ENCODE measurements at places on chromosomes 5 and 9. TPM values are rescaled to one million over a fixed set of nuclear protein-coding genes. Genes with fewer than 3 reads are reported as not detected.
A peak's percentile ranks its signal among the peaks of the same experiment; 100 is the strongest.

OGN gene
- 0.97 TPM for total RNA-seq

OSMR gene
- total RNA-seq: 20.4 TPM

PCDHGA6 gene
- total RNA-seq: 7.3 TPM

NCS1 gene
- 19.4 TPM for total RNA-seq

STX17 gene
- total RNA-seq: 66.9 TPM

GFPT2 gene
- total RNA-seq: 2.9 TPM

HNRNPK gene
- total RNA-seq: 538 TPM

PFN3 gene
- not detected for total RNA-seq

NME5 gene
- 1.1 TPM for total RNA-seq

- no peak for DNase-seq
These were observed 364.1 kb upstream of the RORB start for GRCh38 chr9:74132986-74133385.

GRCh38 chr5:139246394-139246793 lies 47.1 kb upstream of the MATR3 start:
- DNase-seq: no peak

GRCh38 chr9:19481971-19482404 lies 73.2 kb downstream of the ACER2 start:
- no peak for DNase-seq

DNA sequence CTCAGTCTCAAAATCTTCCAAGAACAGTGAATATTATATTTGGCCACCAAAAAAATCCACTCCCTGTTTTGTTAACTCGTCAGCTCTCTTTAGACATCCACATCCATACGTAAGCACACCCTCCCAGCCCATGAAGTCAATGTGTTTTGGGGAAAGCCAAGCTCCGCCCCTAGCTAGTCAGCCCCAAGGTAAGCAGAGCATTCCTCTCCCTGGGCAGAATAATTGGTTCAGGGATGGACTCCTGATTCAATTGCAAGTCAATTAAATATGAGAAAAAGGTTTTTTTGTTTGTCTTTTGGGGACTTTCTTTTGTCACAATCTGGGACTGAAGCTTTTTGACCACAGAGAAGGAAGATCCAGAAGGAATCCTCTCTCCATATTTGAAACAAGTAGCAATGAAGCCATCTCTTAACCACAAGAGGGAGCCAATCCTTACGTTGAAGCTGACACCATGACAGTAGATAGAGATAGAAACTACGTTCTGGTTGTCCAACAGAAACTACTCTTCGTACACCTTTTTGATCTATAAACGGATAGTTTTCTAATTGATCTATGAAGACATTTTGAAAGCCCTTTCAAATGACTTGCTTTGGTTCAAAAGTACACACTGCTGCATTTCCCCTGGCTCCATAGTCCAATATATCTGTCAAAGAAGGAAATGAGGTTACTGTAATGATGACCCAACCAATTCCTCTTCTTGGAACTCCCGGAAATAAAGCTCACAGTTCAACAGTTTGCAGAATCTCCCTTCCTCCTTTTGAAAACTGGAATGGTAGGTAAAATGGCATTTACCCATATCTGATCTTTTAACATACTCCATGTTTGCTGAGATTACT lies 166.4 kb downstream of the TLE1 start:
- DNase-seq: no peak

DNA sequence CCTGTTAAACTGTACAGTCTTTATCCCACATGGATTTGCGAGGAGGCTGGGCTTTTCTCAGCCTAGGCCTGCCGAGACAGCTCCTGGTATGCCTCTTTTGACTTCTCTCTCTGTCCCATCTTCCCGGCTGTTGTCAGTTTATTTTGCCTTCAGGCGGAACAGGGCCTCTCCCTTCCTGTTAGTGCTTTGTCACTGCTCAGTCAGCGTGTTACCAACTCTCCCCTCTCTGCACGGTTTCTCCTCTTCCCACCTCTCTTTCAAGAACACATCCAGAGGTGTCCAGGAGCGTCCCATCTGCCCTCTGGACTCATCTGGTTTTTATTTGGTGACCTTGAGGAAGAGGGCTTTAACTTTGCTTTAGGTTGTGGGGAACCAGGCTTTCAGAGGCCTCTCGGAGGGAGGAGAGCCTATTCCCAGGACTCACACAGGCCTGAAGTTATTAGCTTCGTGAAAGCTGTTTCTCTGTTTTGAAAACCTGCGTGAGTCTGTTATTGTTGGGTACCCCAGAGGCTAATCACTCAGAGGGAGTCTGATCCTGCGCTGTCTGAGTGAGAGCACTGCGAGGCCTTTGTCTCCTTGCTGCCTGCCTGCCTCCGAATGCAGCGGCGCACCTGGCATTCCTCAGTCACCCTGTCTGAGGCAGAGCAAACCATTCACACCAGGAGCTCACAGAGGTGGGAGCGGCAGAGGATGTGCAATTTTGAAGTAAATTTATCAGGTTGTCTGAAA lies 234.4 kb upstream of the MPDZ start:
- no peak for DNase-seq

DNA sequence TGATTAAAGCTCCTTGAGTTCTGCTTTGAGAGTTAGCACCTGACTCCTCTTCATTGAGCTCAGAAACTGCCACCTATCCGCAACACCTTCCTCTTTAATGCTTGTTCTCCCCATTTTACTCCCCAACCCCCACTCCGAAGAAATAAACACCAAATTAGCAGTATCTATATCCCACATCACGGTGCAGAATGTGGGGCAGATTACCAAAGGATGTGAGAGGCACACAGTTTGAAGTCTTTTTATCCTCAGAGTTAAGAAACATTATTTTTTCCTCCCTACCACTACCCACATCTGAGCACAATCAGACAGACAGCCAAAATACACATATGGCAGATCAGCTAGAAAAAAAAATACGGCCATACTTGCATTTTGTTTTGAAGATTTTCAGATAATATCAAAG lies 26.1 kb upstream of the IL7R start:
- no peak for DNase-seq

GRCh38 chr9:36358486-36358885 lies 41.6 kb downstream of the RNF38 start:
- DNase-seq: no peak

GRCh38 chr5:50663636-50664035 lies 2.8 kb upstream of the PARP8 start:
- no peak for DNase-seq

DNA sequence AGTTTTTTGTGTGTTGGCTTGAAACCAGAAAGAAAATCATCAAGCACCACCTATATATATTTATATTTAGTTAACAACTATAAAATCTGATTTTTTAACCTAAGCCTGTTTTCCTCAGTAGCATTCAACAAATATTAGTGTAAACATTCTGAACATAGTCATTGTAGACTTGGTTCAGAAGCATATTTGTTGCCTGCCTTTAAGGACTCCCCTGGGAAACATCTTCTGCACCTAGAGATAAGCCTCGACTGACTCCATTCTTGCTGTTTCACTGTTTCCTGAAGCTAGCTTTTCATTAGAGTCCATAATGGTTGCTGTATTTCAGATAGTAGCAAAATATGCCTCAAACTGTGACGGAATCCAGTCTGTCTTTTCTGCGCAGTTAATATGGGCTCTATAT lies 123.5 kb downstream of the TRIO start:
- no peak for DNase-seq

DNA sequence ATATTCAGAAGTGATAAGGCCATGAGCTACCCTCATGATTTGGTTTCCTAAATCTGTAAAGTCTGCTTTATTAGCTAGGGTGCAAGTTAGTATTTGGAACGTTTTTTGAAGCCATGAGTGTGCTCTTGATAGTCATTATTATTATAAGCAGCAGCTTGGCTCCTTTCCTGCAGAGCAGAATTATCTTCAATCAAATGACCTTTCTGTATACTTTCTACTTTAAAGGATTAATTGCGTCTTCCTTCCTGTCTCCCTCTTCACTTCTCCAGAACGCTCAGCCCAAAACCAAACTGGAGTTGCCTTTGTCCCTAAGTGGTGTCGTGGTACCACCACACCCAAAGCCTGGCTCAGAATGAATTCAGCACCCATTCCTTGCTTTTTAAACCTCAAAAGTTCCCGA lies 211.3 kb downstream of the ARHGAP26 start:
- DNase-seq: no peak

- DNase-seq: no peak
These were observed 617.8 kb upstream of the DMAC1 start for GRCh38 chr9:8417341-8417740.

DNA sequence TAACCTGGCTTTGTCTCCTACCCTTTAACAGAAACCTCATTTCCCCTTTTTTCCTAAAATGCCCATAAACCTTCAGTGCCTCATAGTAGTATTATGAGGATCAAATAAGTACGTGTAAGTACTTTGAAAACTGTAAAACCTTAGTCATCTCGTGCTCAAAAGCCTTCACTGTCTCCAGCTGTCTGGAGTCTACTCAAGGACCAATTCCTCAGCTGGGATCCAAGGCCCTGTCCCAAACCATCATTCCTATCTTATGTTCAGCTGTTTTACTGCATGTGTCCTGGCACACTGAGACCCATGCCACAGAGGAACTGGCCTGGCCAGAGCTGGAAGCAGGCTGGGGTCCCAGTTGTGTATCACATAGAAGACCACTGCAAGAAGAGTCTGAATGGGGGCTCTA lies 15.9 kb downstream of the ADAMTSL1 start:
- DNase-seq: no peak

DNA sequence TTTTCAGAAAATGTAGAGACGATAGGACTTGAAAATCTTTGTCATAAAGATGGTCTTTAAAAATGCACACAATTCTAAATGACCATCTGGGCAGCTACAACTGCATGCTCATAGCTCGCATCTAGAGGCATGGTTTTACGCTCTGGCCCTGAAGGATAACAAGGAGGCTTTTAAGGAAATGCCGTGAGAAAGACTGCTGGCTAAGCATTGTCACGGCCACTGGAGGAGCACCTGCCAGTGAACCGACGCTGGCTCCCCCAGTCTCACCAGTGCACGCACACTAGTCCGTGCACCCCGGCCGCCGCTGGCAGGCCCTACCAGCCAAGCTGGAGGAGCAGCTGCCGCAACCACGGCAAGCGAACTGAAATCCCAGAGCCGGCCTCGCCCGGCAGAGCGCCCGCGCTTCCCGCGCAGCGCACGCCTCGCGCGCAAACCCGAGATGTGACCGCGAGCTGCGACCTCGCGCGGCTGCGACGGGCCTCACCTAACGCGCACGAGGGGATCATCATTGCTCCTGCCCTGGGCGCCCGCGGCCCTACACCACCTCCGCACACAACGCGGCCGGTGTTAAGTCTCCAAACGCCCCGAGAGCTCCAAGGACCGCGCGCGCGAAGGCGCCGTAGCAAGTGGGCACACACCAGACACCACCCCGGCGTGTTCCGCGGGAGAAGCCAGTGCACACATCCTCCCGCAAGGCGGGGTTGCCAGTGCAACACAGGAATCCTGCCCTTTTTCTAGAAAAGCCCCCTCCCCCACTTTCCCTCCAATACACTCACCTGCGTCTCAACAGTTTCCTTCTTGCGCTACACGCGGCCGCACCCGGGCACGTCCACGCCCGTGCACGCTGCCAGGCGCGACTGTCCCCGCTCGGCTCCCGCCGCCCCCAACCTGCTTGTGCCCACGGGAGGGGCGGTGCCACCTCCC lies 5.3 kb downstream of the ELAVL2 start:
- no peak for DNase-seq

- DNase-seq: no peak
These were observed 11.1 kb downstream of the BRD3 start for GRCh38 chr9:134056483-134057306.

GRCh38 chr5:6790346-6790865 lies 77.2 kb downstream of the TENT4A start:
- no peak for DNase-seq

- DNase-seq: no peak
These were observed 139.9 kb downstream of the FANCC start for GRCh38 chr9:95177617-95178016.

GRCh38 chr5:175027390-175027789 lies 303.0 kb downstream of the MSX2 start:
- DNase-seq: no peak

DNA sequence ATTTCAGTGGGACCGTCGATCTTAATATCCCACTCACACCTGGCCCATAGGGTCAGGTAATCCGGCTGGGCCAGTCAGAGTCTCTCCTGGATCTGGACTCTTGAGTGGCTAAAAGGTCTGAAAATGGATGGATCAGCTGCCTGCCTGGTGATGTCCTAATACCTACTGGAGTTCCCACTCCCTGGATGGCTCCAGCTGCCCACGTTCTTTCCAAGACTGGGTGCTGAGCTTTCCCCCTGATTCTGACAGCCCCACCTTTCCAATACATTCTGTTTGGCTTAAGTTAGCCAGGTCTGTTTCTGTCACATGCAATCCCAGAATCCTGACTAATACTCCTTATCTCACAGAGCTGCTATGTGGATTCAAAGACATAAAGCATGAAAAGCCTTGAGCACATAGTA lies 10.2 kb downstream of the SH3PXD2B start:
- peak; percentile 67 for DNase-seq

DNA sequence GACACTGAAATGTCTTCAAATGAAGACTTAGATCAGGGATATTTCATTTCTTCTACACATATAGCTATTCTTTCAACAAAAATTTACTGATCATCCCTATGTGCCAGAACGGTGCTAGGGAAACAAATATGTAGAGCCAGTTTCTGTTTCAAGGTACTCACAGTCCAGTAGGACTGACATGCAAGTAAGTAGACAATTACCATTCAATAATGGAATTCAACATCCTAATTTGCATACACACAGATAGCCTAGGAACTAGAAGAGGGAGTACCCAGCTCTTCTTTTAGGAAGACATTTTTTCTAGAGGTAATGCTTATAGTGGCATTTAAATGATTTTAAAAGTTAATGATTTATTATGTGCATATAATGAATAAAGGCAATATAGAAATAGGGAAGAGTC lies 388.8 kb downstream of the ZSWIM6 start:
- DNase-seq: no peak

- no peak for DNase-seq
These were observed 23.9 kb downstream of the CLINT1 start for GRCh38 chr5:157835041-157835440.

- DNase-seq: no peak
These were observed 422.9 kb downstream of the DTWD2 start for GRCh38 chr5:118565335-118565971.

DNA sequence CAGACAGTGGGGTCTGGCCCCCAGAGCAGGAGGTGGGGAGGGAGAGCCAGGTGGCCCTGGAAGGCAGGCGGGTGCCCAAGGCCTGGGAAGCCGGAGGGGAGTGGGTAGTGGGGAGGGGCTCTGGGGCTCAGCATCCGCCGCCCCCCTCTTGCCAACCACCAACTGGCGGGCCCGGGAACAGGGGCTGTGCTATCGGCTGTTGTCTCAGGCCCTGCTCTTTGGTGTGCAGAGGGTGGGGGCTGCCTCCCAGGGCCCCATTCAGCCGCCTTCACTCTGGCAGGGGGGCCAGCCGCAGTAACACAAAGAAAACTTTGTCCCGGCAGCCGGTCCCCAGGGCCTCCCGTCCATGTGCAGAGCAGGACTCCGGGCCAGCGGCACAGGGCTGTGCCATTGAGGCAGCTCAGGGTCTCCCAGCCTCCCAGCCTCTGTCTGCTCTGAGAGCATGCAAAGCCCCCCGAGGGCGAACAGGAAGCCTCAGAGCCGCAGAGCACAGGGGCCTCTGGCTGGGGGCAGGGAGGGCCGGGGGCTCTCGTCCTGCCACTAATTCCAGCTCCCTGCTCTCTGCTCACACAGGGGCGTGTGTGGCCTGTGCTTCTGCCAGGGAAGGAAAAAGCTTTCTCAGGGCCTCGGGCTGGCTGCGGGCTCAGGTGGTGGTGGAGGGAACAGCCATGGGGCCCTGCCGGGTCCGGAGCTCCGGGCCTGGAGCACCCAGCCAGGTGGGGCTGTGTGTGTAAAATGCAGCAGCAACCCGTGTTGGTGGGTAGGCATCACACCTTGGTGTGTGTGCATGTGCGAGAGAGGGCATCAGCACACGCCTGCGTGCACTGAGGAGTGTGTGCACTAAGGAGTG lies 54.2 kb upstream of the NOTCH1 start:
- no peak for DNase-seq

- no peak for DNase-seq
These were observed 105.6 kb upstream of the RASGRF2 start for GRCh38 chr5:80854583-80854982.
